Mucosa of gallbladder (tissue), 1 donor: ENCODE measurements at places on chromosomes 4 and X.

GRCh38 chr4:82957045-82957444 lies 53.6 kb downstream of the LIN54 start:
- DNase-seq = no peak

DNA sequence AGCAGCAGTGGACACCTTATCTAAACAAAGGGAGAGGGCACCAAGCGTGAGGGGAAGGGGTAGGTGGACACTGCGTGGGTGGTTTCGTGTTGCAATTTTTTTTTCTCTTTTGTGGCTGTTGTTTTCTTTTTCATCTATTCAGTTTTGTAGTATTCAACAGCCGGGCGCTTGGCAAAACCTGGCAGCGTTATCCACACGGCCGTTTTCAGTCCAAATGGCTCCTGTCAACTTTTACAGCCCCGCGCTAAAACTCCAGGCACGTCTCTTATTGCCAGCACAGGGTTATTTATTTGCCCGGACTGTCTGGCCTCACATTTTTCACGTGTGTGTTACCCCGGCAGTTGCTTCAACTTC lies 192.2 kb downstream of the BCOR start:
- DNase-seq = no peak

GRCh38 chr4:126130215-126130614 lies 815.5 kb downstream of the FAT4 start:
- DNase-seq = no peak

DNA sequence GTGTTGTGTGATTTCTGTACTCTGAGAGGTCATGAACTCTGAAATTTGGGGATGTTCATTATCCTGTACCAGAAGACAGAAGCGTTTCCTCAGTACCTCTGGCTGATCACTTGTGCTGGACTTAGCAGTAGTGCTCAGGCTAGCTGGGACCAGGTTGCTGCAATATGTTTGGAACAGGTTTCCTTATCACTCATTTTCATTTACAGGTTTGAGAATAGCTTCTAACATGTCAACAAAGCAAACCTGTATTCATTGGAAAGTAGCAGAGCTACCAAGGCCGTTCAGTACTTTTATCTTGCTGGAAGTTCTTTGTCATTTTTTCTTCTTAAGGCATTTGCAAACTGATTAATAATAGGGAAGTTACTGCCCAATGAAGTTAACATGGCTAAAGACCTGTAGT lies 242.9 kb upstream of the ANKRD50 start:
- DNase-seq = no peak

DNA sequence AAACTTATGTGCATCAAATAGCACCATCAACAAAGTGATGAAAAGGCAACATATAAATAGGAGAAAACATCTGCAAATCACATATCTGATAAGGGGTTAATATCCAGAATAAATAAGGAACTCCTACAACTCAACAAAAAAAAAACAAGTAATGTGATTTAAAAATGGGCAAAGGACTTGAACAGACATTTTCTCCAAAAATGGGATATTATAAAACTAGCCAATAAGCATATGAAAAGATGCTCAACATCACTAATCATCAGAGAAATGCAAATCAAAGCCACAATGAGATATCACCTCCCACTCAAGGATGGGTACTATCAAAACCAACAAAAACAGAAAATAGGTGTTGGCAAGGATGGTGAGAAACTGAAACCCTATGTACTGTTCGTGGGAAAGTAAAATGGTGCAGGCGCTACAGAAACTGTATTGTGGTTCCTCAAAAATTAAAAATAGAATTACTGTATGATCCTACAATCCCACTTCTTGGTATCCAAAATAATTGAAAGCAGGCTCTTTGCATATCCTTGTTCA lies 2.4 kb downstream of the DNAJB14 start:
- DNase-seq = no peak

DNA sequence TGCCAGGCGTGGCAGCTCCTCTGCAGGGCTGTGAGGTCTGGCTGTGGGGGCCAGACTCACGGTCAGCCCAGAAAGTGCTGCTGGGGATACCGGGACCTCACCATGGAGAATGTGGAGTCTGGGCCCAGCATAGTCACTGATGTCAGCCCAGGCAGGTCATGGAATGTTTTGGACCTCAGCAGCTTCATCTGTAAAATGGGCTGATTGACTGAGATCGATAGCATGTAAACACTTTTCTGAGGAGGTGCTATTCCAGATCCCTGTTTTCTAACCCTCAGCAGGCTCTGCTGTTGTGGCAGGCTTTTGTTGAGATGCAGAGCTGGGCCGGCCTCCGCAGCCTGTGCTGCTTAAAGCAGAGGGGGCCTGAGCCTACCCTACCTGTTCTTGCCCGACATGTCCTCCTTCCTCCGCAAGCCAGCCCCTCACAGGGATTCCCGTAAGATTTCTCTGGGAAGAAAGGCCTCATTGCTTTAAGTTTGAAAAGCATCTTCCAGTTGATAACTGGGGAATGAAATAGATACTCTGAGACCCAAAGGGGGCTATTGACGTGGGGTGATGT lies 38.3 kb upstream of the HGFAC start:
- DNase-seq = no peak

DNA sequence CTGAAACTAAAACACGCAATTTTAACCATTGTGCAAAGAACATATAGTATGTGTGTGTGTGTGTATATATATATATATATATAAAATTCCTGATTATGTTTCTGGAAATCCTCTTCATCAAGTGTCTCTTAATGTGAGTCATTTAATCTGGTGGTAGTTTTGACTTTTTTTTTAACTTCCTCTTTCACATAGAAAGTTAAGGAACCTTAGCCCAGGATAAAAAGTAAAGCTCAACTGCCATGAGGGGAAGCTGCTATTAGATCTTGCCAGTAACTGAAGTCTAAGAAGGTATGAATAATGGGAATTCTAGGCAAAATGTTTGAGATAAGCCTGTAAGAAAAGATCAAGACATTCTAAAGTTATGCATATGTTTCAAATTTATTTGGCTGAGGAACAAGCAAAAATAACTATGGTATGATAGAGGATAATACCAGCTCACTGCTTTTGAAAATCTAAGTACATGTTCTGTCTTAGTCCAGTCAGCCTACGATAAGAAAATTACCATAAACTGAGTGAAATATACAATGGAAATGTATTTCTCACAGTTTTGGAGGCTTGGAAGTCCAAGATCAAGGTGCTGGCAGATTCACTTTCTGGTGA lies 757.0 kb downstream of the TRAM1L1 start:
- no peak for DNase-seq

DNA sequence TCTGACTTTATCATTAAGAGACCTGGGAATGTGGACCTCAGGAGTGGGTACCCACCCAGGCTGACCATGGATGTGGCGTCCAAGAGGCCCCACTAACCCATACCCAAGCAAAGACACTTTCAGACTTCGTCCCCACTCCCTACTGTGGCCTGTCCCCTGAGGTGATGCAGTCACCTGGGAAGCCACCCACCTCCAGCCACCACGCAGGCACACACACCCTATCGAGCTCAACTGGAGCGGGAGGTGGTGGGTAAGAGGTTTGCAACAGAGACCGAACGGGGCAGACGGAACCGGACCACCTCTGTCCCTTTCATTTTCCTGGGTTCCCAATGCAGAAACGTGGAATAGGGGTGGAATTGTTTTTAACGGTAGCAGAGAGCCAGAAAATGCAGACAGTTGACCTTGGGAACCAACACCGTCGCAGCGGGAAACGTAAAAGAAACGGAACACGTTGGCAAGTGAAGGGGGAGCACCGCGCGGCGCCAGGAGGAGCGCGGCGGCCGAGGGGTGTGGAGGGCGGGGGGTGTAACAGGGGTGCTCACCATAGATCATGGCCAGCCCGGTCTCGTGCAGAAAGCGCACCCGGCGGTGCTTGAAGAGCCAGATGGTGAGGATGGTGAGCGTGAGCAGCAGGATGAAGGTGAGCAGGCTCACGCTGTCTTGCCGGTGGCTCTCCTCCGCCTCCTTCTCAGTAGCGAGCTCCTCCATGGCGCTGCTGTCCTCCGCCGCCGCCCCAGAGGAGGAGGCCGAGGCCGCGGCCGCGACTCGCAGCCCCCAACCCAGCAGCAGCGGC lies 559 bp downstream of the SLC9A7 start:
- no peak for DNase-seq

GRCh38 chr4:7817877-7818398 lies 121.7 kb downstream of the AFAP1 start:
- no peak for DNase-seq

GRCh38 chr4:41661442-41662076 lies 87.0 kb downstream of the PHOX2B start:
- DNase-seq = peak; percentile 61

DNA sequence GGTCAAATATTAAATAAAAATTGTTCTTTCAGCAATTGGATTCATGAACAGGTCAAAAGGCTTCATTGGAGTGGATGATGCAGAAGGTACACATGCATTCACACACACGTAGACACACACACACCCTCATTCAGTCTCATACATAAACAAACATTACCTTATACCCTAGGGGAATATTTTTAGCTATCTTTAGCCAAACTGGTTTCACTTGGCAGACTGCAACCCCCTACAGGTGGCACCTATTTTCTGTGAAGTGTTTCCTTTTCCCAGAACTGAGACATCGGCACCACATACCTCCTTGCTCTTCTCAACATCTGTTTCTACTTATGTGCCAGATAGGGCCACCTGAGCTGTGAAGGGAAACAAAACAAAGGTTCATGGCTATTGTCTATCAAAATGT lies 18.5 kb upstream of the KDR start:
- DNase-seq = no peak
